ENCODE measurements at places on chromosomes 5 and 9.

DNA sequence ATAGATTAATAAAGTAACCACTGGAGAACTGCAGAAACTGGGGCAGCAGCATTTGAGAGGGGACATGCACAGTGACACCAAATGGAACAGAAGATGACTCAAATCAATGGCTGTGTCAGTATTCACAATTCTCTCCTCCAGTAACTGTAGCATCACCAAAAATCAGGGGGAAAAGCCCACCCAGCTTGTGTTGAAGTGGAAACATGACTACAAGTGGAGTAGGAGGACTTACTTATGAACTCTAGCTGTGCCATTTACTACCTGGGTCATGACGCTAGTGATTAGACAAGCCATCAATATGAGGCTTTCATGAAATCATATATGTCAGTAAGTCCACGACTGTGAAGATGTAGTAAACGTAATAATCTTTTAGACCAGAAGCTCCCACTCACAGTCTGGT lies 199.8 kb upstream of the PTGER4 start:
- no peaks in the 10 kb centered on the region for H3K36me3 ChIP-seq
- no peak for DNase-seq
- no peaks in the 10 kb centered on the region for H3K27me3 ChIP-seq
- H3K27ac ChIP-seq = no peak overlapping the region

DNA sequence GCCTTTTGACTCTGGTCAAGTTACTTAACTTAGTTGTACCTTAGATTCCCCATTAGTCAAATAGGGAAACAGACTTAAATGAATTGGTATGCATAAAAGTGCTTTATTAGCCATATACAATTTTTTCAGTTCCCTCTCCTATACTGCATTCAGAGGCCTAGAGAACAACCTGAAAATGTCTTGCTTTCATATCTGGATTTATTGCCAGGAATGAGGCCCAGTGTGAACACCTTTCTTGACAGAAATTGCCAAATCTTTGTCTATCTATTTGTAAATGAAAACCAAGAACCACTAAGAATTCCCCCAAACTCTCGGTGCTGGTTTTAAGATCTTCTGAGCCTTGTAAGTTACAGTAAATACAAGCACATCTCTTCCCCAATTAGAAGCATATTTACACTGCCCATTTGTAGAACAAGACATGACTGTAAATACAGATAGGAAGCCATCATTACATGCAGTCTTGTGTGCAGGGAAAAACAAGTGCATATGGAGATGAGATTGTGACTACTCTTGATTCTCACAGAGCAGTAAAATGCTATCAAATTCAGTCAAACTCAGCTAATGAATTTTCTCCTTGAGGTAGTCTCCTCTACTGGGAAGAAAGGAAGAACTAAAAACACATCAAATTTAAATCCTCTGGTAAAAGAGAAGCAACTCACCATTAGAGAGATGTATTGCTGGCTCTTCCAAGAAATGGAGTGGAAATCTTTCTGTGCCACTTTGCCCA lies 5.2 kb upstream of the FAM13B start:
- no peak overlapping the region for H3K27ac ChIP-seq
- peaks cover 13% of the 10 kb centered on the region for H3K4me1 ChIP-seq
- no peak overlapping the region for H3K4me3 ChIP-seq
- H3K36me3 ChIP-seq = no peaks in the 10 kb centered on the region
- no peak for DNase-seq

- no peak for DNase-seq
- H3K4me3 ChIP-seq = no peak overlapping the region
- no peaks in the 10 kb centered on the region for H3K27me3 ChIP-seq
- no peaks in the 10 kb centered on the region for H3K36me3 ChIP-seq
- no peak overlapping the region for H3K27ac ChIP-seq
Measured at GRCh38 chr5:62457071-62457470, 44.5 kb downstream of the IPO11 start.

- H3K27ac ChIP-seq = no peak overlapping the region
- H3K27me3 ChIP-seq = no peaks in the 10 kb centered on the region
- no peaks in the 10 kb centered on the region for H3K36me3 ChIP-seq
- no peaks in the 10 kb centered on the region for H3K4me1 ChIP-seq
Measured at GRCh38 chr5:138828556-138828955, 46.6 kb downstream of the LRRTM2 start.

GRCh38 chr9:33453286-33453860 lies 6.0 kb upstream of the AQP3 start:
- H3K27ac ChIP-seq = no peak overlapping the region
- no peak for DNase-seq
- no peak overlapping the region for H3K4me3 ChIP-seq
- no peaks in the 10 kb centered on the region for H3K27me3 ChIP-seq
- H3K4me1 ChIP-seq = peaks cover 51% of the 10 kb centered on the region

- no peaks in the 10 kb centered on the region for H3K27me3 ChIP-seq
- no peak for DNase-seq
- no peak overlapping the region for H3K27ac ChIP-seq
- H3K4me1 ChIP-seq = no peaks in the 10 kb centered on the region
- H3K4me3 ChIP-seq = no peak overlapping the region
Measured at GRCh38 chr5:76230711-76231285, 147.6 kb downstream of the SV2C start.

GRCh38 chr5:134502259-134502658 lies 23.2 kb upstream of the JADE2 start:
- H3K4me3 ChIP-seq = no peak overlapping the region
- no peak overlapping the region for H3K27ac ChIP-seq
- no peaks in the 10 kb centered on the region for H3K36me3 ChIP-seq
- H3K27me3 ChIP-seq = no peaks in the 10 kb centered on the region

- DNase-seq = no peak
- no peak overlapping the region for H3K4me3 ChIP-seq
- H3K4me1 ChIP-seq = no peaks in the 10 kb centered on the region
- no peaks in the 10 kb centered on the region for H3K36me3 ChIP-seq
Measured at GRCh38 chr9:13144166-13144775, 135.2 kb downstream of the MPDZ start.

DNA sequence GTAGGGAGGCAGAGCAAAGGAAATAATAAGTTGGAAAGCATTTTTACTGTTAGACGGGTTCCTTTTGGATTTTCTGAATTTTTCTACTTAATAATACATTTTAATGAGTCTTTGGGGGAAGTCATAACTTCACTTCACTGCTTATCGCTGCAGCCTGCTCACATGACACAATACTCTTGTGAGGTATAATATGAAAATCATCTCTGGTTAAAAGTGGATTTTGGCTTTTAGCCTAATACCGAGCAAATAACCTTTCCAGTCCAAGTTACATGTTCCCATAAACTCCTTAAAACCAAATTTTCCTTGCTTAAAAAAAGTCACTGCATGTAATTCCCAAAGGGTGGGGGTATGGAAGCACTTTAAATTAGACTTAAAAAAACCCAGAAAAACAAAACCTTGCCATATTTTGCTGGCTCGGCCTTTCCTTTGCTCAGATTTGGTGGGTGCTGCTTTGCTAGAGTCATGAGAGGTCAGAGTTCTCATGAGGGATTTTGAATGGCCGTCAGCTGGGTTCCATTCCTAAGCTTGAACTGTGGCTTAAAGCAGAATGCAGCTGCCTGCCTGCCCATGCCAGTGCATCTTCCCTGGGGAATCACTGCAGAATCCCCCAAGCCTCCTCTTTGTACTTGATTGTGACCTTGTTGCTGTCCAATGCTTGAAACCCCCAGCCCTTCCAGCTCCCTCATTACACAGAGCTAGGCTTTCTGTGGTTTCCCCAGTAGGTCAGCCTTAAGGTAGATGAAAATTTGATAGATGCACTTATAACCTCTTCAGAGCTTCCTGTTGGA lies 331.8 kb downstream of the KDM4C start:
- no peak for DNase-seq
- H3K4me1 ChIP-seq = no peaks in the 10 kb centered on the region
- H3K4me3 ChIP-seq = no peak overlapping the region
- peaks cover 5% of the 10 kb centered on the region for H3K36me3 ChIP-seq
